ENCODE measurements at places on chromosomes 1 and 21.
A peak's percentile ranks its signal among the peaks of the same experiment; 100 is the strongest.

DNA sequence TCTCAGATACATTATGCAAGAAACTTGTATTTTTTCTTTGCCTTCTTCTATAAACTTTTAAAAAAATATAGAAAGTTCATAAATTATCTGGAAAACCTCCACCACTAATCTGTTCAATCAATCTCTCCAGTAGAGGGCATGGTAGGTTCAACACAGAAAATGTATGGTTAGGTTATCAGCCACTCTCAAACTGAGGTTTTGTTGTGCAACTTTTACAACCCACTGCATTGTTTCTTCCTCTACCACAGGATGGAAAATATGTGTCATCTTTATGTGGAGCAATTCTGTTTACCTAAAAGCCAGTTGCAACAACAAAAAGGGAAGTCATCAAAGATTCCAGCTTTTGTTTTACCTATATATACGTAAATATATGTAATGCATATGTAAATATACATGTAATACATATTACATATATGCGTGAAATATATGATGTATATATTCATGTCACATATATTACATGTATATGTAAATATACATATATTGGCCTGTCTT lies 3.0 kb upstream of the RGS2 start:
- peak; percentile 36 for DNase-seq

DNA sequence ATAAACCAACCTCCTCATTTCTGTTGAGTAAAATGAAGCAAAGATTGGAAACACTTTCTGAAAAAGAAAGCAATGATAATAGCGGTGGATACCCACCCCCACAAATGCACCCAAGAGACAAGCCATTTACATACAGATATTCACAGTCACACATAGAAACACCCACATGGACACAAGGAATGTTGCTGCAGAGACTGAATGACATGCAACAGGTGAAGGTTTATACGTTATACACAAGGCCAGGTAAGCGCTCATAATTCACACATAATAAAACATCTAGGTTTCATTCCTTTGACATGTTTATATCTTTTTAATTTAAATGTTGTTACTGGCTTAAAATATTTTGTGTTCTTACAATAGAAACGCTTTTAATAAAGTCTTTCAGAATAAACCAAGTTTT lies 21.3 kb downstream of the ARV1 start:
- DNase-seq: no peak

GRCh38 chr21:41926117-41926806 lies 27.6 kb downstream of the C2CD2 start:
- peak; percentile 49 for DNase-seq

- no peak for DNase-seq
These were observed 163.4 kb upstream of the USP24 start for GRCh38 chr1:55378582-55378981.

DNA sequence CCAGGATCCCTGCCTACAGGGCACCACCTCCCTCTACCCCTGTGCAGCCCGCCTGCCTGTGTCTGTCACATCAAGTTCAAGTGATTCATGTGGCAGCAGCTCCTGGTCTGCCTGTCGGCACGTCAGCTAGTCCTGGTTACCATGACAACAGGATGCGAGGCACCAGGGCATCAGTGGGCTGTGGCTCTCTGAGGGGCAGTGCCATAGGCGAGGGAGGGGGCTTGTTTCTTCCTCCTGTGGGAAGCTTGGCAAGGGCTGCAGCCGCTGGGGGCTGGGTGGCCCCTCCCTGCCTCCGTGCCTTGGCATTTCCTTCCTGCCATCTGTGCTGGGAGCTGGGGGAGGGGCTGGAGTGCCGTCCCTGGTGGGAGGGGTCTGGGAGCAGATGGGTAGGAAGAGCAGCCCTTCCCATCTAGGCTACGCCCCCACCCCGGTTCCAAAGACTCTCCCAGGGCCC lies 43.1 kb downstream of the FOXO6 start:
- DNase-seq: no peak

GRCh38 chr1:218494449-218494852 lies 149.3 kb downstream of the TGFB2 start:
- DNase-seq: no peak

- no peak for DNase-seq
These were observed 240.6 kb downstream of the BRINP2 start for GRCh38 chr1:177411381-177411780.

DNA sequence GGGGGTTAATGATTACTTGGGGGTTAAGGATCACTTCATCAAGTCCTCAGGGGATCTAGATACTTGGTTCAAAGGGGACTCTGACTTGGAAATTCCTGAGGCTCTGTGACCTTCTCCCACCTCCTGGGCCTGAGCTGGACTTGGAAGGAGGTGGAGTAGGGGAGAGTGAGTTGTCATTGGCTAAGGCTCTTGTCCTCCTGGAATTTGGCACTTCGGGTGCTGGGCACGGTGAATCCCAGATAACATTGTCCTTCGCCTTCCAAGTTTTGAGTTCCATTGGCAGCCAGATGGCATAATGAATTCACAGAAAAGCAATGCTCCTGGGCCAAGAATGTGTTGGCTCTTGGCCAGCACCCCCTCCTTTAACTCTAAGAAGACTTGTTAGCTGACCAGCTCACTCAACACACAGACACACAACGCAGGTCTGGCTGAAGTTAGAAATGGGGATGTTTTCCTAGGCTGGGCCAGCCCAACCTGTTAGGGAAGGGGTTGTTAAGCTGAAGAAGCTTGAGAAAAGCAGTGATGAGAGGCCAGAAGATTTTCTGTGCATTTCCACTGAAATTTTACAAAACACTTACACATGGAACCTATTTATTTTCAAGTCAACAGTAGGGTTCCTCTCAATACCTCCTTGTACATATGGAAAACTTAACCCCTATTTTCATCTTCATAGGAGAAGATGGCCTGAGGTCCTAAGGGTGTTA lies 29.7 kb downstream of the SLC26A9 start:
- no peak for DNase-seq

- DNase-seq: peak; percentile 15
These were observed 50.3 kb upstream of the COA6 start for GRCh38 chr1:234322979-234323378.

DNA sequence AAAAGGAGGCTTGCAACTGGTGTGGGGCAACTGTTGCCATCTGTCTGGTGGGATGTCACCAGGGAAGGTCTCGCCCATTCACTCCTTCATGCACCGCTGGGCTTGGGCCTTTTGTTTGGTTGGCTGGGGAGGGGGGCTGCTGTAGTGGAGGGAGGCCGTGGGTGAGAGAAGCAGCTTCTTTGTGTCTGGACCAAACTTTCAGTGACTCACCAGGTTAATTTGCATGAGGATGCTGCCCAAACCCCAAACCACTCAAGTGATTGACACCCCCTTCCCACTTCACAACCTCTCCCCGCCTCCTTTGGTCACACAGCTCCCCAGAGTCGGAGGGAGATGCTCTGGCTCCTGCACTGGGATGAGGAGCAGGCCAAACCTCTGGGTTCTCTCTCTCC lies 19.7 kb downstream of the BTG2 start:
- peak; percentile 83 for DNase-seq

Measured in GM06990 (cell line).